ENCODE measurements at places on chromosomes 4 and X.

DNA sequence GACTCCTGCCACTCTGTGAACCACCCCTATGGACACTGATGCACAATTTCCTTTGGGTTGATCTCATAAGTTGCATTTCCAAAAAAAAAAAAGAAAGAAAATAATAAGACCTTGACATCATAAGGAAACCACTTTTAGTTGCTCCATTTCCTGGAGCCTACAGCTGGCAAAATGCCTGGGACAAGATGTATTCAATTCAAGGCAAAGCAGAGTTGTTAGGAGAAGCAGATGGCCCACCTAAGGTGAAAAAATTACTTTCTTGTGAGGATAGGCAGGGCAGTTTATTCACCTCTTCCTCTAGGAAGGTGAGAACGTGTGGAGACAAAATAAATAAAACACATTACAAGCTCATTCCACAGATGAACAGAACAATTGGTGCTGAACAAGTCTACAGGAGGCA is 14.1 kb upstream of the SCRG1 start:
- no peak for DNase-seq

GRCh38 chrX:77528034-77528433 is 80.8 kb downstream of the FGF16 start:
- no peak for DNase-seq

DNA sequence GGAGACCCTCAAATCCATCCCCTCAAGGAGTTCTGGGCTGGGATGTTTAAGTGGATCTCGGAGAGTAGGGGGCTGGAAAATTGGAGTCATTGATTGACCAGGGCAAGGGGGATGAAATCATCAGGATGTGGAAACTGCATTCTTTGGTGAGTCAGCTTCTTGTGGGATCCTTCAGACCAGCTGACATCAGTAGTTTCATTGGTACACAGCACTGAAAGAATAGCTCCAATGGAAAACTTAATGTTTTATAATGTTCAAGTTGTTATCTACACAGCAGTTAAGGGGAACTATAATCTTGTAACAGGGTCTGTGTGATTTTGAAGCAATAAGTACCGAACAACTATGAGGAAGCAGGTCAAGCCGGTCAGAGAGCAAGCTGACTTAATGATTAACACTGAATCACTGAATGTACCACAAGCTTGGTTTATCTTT is 506.1 kb downstream of the RPA4 start:
- DNase-seq, result no peak

DNA sequence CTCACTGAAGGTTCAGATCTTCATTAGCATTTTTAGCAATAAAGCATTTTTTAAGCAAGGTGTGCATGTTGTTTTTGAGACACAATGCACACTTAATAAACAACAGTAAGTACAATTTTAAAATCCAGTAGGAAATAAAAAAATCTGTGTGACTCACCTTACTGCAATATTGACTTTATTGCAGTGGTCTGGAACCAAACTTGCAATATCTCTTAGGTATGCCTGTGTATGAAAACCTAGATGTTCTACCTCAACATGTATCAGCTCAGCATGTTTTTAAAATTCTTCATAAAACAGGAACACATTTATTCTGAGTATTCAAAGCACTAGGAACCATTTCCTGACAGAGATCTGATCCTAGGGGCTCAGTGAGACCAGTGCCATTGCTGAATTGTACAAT is 26.7 kb downstream of the NR0B1 start:
- no peak for DNase-seq

- DNase-seq, result no peak
These were observed 16.0 kb downstream of the SULT1E1 start for GRCh38 chr4:69843932-69844331.

DNA sequence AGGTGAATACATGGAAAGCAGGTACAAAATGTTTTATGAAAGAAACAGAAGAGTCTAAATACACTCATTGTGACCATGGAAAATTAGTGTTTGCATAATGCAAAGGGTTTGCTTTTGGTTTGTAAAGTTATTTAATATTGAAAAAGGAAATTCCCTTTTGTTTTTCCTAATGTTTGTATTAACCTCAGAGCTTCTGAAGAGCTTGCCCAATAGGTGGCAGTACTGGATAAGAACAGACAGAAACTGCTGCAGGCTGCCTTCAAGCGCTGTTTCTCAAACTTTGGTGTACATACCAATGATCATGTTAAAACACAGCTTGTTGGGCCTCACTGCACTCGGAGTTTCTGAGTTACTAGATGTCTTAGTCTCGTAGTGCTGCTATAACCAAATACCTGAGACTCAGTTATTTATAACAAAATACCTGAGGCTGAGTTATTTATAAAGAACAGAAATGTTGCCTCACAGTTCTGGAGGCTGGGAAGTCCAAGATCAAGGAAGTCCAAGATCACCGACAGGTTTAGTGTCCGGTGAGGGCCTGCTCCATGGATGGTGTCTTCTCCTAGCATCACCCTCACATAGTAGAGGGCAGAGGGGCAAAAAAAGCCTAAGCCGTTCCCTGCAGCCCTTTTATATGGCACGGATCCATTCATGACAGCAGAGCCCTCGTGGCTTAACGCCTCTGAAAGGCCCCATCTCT is 54.2 kb downstream of the SUPT20HL2 start:
- peak; percentile 37 for DNase-seq

- no peak for DNase-seq
These were observed 2.2 kb downstream of the AR start for GRCh38 chrX:67545893-67546495.

DNA sequence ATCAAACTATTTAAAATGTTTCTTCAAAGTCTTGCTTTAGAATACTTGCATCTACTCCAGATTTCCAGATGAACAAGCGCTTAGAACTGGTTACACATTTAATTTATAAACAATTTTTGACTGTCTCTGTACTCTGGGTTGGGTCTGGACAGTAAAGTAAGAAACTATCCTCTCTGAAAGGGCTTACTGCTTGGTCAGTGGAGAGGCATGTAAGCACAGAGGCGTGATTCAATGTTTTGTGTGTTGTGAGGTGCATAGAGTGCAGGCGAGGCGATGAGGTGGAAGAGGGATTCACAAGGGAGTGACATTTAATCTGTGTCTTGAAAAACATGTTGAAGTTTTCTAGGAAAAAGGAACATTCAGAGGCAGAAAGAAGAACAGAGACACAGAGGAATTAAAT is 231.4 kb downstream of the VEGFC start:
- no peak for DNase-seq

- DNase-seq, result no peak
These were observed 123.9 kb downstream of the PDLIM5 start for GRCh38 chr4:94575652-94576051.

GRCh38 chrX:39823424-39823823 is 274.3 kb downstream of the BCOR start:
- DNase-seq, result no peak

DNA sequence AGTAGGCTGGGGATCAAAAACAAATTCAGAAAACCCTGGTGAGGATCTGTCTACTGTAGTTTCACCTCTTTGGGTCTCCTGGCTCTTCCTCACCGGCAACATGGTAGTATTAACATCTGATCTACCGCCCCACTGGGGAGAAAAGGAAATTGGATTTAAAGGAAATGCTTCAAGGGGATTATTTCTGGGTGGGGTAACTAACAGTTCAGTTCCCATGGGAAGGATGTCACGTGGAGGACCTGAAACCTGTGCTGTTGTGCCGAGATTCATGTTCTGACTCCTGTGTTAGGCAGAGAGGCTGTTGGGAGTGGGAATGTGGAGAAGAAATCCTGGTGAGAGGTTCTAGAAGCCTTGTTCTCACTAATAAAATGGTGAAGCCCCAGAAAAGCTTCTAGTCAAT is 254.4 kb downstream of the BCOR start:
- peak; percentile 42 for DNase-seq

DNA sequence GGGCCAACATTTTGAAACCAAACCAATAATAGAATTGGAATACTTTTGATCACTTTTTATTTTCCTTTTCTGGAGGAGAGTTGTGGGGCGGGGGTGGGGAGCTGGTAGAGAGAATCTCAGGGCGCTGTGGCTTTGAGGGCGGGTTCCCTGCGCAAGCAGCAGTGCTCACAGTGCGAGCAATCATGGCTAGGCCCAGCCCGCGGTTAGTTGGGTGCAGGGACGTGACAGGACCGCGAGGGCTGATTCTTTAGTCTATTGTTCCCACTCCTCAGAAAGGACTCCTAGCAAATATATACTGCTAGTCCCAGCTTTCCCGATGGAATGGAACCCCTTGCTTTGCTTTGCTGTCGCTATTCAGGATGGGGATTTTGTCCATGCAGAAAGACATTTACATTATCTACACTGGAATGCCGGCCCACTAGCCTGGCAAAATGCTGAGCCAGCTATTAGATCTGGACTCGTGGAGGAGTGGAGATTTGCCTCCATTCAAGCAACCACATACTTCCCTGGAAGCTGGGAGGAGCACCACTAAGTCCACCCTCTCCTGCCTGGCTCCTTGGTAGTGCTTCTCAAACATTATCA is 23.9 kb upstream of the APLN start:
- peak; percentile 20 for DNase-seq

- no peak for DNase-seq
These were observed 1250.7 kb downstream of the RAPGEF2 start for GRCh38 chr4:160353548-160353947.

GRCh38 chrX:10529344-10529743 is 91.0 kb downstream of the MID1 start:
- no peak for DNase-seq

DNA sequence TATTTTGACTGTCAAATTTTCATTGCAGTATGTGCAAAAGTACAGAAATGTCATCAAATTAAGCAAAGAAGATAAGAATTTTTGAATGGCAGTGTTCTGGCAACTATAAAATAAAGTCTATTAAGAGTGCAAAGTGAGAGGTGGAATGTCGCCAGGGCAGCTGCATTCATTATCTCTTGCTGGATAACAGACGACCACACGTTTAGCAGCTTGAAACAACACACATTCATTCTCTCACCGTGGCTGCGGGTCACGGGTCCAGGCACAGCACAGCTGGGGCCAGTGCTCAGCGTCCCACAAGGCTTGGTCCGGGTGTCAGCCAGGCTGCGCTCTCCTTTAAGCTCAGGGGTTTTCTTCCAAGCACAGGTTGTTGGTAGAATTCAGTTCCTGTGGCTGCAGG is 113.9 kb downstream of the GPR143 start:
- no peak for DNase-seq

DNA sequence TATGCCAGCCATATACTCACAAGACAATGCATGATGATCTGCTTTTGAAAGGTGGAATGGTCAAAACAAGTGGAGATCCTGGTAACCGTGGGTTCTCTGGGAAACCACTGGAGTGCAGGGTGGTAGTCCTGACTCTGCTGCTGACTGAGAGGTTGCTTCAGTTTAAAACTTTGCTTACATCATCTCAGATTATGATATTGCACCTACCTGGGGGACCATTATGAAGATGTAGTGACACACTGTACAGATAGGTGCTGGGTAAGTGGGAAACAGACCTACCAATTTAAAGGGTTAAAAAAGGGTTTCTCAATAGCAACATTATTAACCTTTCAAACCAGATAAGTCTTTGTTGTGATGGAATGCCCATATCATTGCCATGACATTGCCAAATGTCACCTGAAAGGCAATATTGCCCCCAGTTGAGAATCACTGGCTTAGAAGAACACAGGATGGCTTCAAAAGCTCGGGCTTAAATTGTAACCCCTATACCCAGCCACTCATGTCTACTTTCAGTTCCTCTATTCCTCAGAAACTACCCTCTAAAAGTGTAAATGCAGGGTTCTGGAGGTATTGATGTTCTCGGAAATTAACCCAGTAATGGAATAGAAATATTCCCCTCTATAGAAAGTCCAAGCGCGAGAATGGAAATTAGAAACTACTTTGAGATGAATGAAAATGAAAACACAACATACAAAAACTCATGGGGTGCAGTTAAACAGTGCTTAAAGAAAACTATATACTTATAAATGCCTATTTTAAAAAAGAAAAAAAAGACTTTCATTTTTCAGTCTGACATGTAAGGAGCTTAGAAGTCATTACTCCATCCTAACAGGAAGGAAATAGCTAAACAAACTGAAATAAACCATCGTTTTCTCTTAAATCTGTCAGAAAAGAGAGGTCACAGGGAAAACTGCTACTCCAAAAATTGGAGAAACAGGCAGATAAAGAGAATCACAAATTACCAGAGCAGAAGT is 65.8 kb downstream of the ARHGEF6 start:
- no peak for DNase-seq

- no peak for DNase-seq
These were observed 5.5 kb downstream of the RPS6KA6 start for GRCh38 chrX:84182516-84182915.

DNA sequence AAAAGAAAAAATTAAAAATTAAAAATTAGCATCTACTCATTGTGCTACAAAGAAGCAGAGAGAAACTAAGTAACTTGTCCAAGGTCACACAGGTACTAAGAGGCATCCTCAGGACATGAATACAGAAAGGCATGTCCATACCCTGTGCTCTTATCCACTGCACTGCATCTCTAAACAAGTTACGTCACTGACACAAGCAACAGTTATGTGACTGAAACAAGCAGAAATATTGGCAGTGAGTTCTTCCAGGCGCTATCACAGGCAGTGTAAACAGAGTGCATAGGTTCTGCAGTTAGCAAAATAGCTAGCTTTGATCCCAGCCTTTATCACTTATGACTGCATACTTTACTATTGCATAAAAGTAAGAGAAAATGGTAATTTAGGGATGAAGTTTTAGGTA is 7.9 kb downstream of the VEGFC start:
- no peak for DNase-seq

GRCh38 chr4:73780243-73780642 is 39.9 kb downstream of the CXCL8 start:
- no peak for DNase-seq

DNA sequence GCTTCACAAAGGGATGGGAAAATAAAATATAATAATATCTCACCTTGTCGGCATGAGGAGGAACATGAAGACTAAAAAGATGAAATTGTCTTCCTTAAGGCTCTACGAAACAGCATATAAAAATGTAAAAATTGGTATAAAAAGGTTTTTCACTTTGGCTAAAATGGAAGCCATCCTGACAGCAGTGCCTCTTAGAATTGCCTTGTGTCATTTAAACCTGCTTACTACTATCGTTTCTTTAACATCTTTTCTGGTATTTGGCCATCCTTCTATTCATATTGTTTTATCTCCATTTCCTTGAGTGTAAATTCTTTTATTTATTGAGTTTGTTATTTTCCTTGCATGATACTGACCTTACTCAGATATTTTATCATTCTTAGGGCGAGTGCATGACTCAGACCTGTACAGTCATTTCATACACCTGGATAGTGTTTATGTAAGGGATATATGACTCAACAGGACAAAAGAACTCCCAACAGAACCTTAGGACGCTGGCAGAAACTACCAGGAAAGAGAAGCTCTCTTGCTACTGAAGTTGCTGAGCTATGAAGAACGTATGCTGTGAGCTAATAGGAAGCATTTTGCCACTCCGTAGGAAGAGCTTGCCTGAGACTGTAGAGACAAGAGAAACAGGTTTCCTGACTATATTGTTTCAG is 5.8 kb upstream of the CDKN2AIP start:
- no peak for DNase-seq

All from NCI-H2107 (cell line).